ENCODE measurements at places on chromosomes 3 and 15. TPM values are rescaled to one million over a fixed set of nuclear protein-coding genes. Genes with fewer than 3 reads are reported as not detected.

Gene BFSP2
- not detected for total RNA-seq

Gene SI
- not detected for total RNA-seq

Gene CDHR4
- total RNA-seq, result not detected

DNA sequence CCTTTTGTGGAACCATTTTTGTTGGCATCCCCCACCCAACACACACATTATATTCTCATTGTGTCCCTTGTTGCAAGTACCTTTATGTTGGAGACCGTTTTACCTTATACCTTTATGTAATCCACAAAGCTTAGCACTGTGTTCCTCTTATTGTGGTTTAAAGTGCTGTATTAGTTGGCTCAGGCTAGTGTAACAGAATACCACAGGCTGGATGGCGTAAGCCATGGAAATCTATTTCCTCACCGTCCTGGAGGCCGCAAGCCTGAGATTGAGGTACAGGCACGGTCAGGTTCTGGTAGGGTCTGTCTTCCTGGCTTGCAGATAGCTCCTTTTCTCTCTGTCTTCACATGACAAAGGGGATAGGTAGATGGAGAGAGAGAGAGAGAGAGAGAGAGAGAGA lies 302.8 kb downstream of the ROBO2 start:
- H3K4me1 ChIP-seq, result no peaks in the 10 kb centered on the region
- no peak overlapping the region for H3K4me3 ChIP-seq
- no peaks in the 10 kb centered on the region for H3K27me3 ChIP-seq
- no peak for DNase-seq
